DND-41 (cell line): ENCODE measurements at places on chromosomes 1 and 21.
A peak's percentile ranks its signal among the peaks of the same experiment; 100 is the strongest.

DNA sequence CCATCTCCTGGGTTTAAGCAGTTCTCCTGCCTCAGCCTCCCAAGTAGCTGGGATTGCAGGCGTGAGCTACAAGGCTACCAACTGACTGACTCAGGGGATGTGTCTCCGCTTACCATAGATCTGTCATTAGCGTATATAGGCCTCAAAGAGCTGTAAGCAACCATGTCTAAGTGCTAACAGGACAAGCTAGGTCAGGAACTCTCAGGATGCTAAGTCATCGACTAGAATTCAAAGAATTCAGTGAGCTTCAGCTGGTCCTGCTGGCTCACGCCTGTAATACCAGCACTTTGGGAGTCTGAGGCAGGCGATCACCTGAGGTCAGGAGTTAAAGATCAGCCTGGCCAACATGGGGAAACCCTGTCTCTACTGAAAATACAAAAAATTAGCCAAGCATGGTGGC lies 29.5 kb downstream of the CAPN2 start:
- DNase-seq = no peak

- DNase-seq = no peak
Observed at GRCh38 chr1:111595807-111596206, 23.8 kb upstream of the RAP1A start.

GRCh38 chr1:65247419-65248359 lies 61.7 kb upstream of the DNAJC6 start:
- no peak for DNase-seq

- no peak for DNase-seq
Observed at GRCh38 chr1:94113589-94114226, 7.2 kb downstream of the ABCA4 start.

- DNase-seq = peak; percentile 77
Observed at GRCh38 chr1:226677027-226678020, 61.8 kb downstream of the ITPKB start.

DNA sequence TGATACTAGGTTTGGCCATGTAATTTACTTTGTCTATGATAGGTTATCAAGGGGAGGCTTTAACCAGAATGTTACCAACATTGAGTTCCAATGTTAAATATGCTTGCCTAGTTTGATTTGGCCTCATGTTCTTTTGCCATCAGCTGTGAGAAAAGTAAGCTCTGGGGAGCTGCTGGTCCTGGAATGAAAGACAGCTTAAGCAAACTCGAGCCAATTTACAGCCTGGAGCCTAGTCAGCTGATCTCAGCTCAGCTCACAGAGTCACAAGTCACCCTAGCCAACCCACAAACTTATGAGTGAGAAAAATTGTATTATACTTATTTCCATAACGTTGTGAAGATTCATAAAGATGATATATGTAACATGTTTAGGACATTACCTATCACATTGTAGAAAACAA lies 426.7 kb downstream of the RWDD3 start:
- no peak for DNase-seq

DNA sequence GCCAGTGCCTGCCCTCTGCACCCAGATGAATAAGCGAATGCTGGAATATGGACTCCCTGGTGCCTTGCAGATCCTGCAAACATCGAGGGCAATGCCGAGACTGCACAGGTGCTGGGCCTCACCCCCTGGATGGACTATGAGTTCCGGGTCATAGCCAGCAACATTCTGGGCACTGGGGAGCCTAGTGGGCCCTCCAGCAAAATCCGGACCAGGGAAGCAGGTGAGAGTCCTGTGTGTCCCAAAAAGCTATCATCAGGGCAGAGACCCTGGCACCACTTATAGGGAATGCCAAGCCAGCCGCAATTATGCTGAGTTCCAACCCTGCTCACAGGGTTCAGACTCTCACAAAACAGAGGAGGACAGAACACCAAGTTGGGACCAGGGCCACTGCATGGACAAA lies 17.2 kb downstream of the TMEM81 start:
- DNase-seq = no peak

- DNase-seq = no peak
Observed at GRCh38 chr1:227175611-227176010, 142.7 kb downstream of the CDC42BPA start.

DNA sequence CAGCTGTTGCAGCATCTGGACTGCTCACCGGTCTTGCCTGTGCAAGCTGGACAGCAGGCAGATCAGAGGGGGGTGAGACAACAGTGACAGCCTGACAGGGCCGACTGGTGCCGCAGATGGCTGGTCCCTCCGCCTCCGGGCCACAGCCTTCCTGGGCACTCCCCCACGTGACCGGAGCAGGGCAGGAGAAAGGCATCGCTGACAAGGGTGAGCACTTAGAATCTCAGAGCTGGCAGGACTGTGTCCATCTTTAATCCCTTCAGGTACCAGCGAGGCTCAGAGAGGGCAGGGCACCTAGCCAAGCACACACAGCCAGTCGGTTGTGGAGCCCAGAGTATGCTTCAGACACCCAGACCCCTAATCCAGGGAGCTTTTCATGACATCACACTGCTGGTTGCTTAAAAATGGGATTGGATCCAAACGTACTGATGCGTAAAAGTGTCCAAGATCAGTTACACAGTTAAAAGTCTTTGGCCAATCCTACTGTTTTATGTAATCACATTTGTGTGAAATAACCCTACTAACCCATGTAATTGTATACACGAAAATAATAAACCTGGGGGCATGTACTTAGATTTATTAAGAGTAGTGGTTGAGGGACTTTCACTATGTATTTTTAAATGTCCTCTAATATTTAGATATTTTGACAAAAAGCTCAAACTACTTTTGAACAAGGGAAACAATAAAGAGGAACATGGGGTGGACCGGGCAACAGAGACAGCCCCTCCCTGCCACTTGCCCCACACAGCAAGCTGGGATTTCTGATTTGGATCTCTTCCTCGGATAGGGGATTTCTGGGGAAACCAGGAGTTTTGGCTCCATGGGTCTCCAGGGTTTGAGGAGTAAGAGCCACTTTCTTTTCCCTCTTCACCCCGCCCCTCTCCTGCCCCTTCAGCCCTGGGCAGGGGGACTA lies 758 bp upstream of the CNTN2 start:
- DNase-seq = no peak

DNA sequence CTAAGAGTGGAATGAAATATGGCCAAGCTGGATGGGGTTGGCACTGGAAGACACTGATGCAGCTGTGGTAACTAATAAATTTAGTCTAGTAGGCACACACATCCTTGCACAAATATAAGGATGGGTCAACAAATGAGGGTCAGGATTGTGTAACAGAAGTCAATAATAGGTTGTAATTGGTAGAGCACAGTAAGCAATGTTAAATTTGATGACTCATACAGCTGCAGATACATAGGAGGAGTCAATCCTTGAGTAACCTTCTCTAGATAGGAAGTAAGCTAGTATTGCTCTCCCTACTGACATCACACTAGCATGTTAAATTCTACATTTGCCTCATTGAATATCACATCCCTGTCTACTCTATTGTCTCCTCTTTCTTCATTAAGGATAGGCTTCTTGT lies 332.1 kb downstream of the PTPRC start:
- DNase-seq = no peak

GRCh38 chr1:225886159-225887029 lies 2.6 kb downstream of the LEFTY1 start:
- no peak for DNase-seq

DNA sequence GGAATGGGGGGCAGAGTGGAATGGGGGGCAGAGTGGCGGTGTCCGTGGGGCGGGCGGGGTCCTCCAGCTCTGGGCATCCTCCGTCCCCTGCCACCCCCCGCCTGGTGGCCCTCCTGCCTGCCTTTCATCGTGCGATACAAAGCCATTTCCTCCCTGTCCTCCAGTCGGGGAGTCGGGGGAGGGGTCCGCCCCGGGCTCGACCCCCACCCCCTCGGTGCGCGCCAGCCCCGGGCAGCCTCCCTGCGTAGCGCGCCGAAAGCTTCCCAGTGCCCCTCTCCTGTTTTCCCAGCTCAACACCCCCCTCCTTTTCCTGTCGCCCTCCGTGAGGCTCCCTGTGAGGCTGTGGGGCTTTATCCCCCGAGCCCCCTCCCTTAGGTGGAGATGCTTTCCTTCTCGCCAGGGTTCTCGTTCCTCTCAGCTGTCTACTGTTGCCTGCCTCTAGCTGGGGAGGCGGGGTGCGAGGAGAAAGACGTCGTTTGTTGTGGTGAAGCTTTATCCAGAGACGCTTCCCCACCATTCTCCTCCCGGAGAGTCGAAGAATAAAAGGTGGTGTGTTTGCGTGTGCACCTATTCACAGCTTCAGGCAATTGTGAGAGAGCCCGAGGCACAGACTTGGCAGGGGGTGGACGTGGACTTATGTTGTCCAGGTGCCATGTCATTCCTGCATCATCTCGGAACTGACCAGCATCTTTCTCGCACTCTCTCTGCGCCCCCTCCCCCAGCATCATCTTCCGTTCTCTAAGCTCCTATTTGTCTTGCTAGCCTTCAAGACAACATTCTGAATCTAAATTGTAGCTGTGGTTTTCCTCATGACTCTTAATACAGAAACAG lies 848 bp downstream of the DNM3 start:
- DNase-seq = no peak

- DNase-seq = no peak
Observed at GRCh38 chr1:25614501-25615171, 2.0 kb upstream of the MAN1C1 start.

DNA sequence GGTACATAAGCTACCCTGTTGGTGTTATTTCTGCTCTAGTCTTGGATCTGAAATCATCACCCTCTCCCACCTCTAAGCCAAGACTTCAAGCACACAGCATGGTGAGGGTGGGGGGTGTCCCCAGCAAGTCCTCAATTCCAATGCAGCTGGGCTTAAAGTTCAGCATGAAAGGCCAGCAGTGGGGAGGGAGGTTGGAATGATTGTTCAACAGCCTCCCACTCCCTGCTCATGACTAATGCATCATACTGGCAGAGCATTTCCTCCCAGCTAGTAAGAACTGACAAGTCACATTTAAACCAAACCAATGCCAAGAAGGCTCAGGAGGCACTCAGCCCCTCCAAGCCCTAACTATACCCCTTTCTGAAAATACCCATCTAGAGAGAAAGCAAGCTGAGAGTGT lies 50.1 kb downstream of the TIAM1 start:
- no peak for DNase-seq

GRCh38 chr21:27526451-27526850 lies 559.6 kb upstream of the ADAMTS5 start:
- DNase-seq = no peak

GRCh38 chr1:212285685-212286555 lies 710 bp downstream of the PPP2R5A start:
- DNase-seq = peak; percentile 74

- peak; percentile 85 for DNase-seq
Observed at GRCh38 chr21:33588485-33589335, at the start of gene DONSON. TSS of gene DONSON (minus strand) at chr21:33588684. CDS start at chr21:33588641, 43 bp downstream.

GRCh38 chr1:101175466-101175865 lies 61.4 kb upstream of the S1PR1 start:
- no peak for DNase-seq

GRCh38 chr1:30725450-30726095 lies 2.2 kb upstream of the MATN1 start:
- DNase-seq = no peak

DNA sequence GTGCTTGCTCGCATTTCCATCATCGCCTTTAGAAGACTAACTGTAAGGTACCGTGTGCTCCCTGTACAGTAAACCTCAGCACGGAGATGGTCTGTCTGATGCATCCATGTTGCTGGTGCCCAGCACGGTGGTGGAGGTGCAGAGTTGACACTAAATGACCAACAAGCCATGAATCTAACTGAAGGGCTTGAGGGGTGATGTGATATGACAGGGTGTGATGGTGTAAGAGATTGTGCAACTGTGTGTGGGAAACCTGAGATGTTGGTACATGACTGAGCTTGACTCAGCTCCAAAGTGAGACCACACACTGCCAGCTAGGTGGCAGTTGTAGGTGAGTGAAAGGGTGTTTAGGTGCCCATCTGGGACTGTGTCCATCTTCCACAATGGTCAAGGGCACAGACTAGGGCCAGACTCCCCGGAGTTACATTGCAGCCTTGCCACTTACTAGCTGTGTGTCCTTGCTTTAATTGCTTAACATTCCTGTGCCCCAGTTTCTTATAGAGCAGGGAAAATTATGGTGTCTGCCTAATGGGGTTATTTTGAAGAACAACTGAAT lies 21.4 kb downstream of the SLC2A1 start:
- DNase-seq = no peak

DNA sequence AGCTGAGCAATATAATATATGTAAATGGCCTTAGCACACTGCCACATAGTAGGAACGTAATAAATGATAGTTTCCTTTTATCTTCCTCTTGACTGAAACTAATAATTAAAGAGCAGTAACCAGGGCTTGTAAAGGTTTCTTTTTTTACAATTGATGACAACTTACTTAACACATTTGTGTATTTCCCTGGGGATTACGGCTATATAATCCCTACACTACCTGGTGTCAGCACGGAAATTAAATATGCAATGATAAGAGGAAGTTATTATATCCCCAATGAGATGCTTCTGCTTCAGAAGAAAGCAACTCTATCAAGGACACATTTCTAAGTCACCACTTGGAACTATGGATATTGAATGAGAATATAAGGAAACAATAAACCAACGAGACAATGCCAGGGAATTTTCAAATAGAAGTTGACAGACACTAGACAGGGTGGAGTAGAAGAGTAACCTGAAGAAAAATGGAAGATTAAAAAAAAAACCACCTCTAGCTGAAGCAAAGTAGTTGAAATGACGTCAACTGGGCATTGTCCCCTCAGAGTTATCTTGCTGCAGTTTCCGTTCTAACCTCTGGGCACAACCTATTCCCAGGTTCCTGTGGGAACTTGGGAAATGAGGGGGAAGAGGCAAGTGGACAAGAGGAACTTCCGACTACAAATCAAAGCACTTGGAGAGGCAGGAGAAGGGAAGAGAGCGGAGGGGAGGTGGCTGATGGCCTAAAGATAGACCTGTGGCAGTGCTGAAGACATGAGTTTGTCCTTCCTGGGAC lies 66.5 kb downstream of the PLPP3 start:
- no peak for DNase-seq

DNA sequence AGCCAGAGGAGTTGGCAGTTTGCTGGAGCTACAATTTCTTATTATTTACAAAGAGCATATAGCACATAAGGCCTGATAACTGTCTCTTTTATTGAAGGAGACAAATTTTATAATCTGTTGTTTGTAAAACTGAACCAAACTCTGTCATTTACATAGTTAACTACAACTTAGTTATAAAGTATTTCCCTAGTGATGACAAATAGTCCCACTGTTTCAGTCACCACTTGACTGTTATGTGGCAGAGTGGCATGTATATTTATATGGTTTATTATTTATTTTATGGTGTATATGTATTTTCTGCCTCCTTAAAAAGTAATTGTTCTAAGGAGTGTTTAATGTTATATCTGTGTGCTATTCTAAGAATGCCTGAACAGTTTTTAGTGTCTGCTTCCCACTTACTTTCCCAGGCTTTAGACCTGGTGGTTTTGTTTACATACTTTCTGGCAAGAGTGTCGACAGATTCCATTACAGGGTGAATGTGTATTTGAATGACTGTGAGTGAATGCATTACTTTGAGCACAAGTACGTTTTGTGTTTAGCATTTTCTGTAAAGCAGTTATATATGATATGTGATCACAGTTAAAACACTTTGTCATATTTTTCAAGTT lies 10.0 kb downstream of the TSEN15 start:
- no peak for DNase-seq

GRCh38 chr1:23026568-23026967 lies 7.3 kb downstream of the KDM1A start:
- no peak for DNase-seq

GRCh38 chr1:193927550-193927949 lies 741.1 kb upstream of the B3GALT2 start:
- DNase-seq = no peak
